ENCODE measurements at places on chromosomes 12 and 14.

DNA sequence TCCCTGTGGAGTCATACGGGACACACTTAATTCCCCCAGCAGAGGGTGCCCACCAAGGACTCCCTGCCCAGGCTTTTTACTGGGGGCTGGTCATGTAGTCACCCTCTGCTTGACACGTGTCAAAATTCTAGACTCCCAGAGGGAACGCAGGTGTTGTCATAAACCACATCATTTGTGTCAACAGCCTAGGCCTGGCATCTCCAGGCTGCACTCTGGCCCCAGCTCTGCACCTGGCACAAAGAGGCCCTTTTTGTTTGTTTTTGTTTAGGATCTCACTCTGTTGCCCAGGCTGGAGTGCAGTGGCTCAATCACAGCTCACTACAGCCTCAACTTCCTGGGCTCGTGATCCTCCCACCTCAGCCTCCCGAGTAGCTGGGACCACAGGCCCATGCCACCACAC lies 21.1 kb downstream of the BRI3BP start:
- DNase-seq: no peak

DNA sequence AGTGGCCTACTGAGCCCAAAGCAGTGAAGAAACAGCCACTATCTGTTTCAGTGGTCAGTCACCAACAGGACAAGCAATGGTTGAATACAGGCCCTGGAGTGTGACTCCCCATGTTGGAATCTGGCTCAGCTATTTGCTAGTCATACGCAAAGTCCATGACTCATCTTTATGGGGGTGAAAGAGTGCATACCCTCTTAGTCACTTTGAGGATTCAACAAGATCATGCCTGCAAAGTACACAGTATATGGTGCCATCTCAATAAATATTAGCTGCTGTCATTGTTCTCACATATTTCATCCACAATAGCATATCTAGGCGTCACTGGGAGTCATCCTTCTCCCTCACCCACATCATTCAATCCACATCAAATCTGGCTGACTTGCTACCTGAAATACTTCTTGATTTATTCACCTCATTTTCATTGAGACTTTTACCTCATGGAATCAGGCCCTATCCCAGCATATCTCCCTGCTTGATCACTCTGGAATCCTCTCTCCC lies 26.4 kb upstream of the STAB2 start:
- no peak for DNase-seq

DNA sequence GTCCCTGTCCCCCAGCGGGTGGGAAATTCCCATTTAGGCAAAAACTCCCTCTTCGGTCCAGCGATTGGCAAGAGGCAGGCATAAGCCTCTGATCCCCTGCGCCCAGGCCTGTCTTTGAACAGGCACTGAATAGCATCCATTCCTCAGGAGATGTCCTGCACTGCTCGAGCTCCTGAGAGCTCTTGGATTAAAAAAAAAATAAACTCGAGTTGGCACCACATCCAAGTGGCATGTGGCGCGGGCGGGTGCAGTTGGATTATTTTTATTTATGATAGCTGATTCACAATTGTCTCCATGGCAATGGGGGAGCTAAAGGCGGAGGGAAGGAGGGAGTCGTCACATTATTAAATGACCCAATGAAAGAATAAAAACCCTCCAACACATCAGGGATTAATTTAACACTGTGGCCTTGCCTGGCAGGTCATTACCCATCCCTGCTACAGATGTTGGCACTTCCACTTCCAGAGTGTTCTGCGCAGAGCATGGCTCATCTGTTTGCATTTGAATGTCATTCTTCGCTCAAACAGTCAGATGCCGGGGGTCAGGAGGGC lies 207.2 kb downstream of the AACS start:
- DNase-seq: no peak

DNA sequence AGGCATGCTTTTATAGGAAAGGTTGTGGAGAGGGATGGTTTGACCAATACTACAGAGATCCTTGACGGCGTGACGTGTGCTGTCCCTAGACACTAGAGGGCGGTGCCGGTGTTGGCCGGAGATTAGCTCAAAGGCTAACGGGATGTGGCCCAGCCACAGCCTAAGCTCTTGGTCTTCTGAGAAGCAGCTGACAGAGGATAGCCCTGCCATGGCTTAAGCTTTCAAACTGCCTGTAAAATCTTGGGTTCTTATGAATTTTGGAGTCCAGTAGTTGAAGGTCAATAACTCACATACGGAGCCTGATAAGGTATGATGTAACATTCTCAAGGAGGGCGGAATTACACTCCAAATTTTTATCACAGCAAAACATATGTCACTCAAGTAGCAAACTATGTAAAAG lies 515.7 kb upstream of the ATXN7L3B start:
- no peak for DNase-seq

DNA sequence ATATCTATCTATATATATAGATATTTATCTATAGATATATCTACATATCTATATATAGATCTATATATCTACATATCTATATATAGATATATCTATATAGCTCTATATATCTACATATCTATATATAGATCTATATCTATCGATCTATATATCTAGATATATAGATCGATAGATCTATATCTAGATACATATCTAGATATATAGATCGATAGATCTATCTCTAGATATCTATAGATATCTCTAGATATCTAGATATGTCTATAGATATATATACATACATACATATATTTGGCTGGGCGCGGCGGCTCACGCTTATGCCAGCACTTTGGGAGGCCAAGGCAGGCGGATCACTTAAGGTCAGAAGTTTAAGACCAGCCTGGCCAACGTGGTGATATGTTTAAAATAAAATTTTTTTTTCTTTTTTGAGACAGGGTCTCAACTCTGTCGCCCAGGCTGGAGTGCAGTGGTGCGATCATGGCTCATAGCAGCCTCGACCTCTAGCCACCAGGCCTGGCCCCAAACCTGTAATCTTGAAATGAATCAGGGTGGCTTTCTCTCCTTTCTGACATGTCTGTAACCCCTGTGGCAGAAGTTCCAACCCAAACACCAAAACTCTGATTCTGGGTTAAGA lies 18.1 kb downstream of the ARPC3 start:
- DNase-seq: no peak

GRCh38 chr14:102490456-102490855 lies 19.1 kb downstream of the ANKRD9 start:
- DNase-seq: no peak

DNA sequence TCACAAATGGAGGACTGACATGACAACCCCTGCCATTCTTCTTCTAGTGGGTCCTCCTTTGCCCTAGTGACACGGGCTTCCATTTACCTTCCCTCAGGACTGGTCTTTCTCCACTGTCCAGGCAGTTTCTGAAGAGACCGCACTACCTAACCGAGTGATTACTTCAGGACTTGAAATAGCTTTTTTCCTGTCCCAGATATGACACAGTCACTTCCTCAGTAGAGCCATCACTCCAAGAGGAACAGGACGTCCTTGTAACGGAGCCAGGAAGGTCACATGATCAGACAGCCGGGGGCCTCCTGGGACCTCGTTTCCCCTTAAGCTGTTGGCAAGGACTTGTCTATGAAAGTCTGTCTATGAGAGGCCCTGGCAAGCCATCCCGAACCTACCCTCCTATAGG lies 62.3 kb downstream of the FOS start:
- peak; percentile 95 for DNase-seq

Measured in lower leg skin (tissue), 4 donors.